NCI-H1417 treated with DMSO at 0.1 percent for 48 hours (cell line): ENCODE measurements at places on chromosomes 2 and 18.

DNA sequence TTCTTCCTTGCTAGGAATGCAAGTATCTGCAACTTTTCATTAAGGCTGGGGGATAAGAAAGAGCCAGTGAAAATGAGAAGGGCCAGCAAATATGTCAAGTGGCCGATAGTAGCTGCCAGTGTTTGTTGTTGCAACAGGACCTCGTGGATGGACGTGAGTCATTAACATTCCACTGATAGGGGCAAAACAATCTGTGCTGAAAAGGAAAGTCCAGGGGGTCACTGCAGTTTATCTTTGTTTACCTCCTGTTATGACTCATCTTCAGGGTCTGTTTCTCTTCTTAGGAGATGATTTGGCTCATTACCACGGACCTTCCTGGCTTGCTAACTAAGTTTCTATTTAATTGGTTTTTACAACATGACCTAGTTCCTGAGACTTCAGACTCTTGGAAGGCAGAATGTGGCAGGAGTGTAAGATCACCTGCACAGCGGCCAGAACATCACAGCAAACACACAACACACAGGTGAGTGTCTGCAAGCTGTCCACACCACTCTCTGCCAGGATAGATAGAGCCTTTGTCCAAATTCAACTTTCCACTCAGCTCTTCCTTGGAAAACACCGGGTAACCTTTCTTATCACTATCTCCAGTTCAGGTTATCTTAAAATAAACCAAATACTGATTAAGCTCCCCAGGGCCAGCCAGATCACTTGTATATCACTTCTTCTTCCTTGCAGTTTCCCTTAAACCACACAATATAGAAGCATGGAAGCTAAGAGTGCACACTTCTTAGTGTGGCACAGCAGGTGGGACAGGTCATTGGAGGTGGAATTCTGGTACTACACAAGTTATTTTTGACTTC, 157.5 kb upstream of the LMAN1 start:
- no peak for DNase-seq

DNA sequence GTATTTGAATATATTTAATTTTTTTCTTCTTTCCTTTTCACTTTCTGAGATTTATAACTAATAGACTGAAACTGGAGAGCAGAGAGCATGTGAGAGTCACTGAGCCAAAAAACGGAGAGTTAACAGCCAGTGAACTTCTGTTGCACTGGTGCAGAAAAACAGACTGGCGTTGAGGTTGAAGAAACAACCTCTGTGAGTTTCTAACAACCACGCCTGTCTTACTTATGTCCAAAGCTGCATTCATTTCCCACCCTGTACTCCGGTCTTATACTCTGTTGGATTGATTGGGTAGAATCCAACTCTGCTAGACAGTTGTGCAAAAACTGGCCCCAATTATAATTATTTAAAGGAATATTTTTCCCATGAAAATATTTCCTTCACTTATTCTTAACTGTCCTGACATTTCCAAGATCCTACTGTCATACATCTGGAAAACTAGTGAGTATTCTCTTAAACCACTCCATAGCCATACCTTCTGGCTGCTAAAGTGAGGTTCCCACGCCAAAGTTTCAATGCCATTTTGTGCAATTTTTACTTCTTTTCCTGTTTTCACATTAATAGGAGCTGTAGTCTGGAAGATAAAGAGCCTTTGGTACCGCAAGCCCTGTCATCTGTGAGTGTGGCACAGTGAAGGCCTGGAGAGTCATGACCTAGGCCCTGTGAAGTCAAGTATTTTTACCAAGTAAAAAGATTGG, 9.4 kb downstream of the CYP1B1 start:
- DNase-seq: no peak

GRCh38 chr18:62186499-62186773, 420 bp downstream of the PIGN start:
- no peak for DNase-seq

DNA sequence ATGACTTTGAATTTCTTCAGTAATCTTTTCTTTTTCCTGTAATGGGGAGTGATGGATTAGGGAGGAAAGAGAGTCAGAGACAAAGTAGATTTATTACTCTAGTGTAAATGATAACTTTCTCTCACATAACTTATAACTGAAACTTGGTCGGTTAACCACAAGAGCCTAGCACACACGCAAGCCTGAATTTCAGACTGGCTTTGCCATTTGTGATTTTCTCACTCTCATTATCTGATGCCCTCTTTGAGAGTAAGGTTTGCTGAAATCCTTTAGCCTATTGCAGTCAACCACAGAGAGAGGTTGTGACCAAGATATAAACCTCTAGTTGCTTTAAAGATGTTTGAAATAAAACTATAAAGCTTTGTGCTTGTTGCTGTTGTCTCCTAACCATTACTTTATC, 117.9 kb upstream of the NETO1 start:
- no peak for DNase-seq

DNA sequence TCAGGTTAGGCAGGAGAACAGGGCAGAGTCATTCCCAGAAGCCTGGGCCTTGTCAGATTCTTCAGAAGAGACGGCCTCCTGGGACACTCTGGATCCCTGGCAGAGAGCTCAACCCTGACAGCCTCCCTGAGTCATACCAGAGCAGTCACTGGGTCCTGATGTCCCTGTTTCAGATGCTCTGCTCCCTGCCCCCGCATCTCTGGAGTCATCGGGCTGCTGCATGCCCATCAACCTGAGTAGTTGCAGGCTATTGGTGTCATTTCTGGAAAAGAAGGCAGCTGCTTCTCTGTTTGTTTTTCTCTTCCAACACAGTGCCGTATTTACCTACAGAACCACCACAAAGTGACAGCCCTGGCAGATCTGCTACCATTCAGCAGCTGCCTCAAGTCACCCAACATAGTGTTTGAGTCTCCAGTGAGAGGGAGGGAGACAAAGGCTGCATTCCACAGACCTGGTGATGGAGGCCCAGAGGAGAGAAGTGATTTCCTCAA, 145.1 kb downstream of the B3GNT2 start:
- peak; percentile 33 for DNase-seq

- DNase-seq: no peak
These were observed 29.8 kb downstream of the COL6A3 start for GRCh38 chr2:237383991-237384671.

GRCh38 chr2:227826019-227826521, 12.4 kb downstream of the CCL20 start:
- DNase-seq: no peak

DNA sequence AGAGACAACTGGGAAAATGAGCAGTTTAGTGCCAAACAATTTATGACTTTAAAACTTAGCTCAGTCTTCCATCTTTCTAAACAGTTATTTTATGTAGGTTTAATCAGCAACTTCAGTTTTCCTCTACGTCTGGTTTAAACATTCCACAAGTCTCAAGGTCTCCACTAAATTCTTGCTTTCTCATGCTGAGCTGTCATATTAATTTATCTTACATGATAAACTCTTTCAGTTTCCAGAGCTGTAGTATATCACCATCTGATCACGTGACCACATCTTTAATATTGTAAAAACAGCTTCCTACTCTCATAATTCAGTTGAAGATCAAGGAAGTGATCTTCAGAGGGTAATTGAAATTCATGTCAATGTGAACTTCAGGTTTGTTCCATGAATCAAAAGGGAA, 158.6 kb downstream of the ZNF804A start:
- no peak for DNase-seq

DNA sequence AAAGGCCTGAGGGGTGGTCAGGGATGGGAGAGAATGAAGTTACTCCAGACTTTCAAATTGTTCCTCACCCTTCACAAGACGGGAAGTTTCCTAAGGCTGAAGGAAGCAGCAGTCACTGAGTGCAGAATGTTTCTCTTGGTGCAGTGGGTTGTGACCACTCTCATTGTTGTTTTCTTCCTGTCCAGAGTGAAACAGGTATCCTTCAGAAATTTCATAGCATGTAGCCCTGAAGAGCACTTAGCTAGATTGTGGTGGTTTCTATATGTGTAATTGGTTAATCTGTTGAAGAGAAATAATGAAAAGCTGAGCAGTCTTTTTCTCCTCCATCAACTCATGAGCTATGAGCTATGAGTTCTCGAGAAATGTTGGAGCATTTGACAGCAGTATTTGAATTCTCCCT, 96.8 kb downstream of the GPD2 start:
- no peak for DNase-seq

DNA sequence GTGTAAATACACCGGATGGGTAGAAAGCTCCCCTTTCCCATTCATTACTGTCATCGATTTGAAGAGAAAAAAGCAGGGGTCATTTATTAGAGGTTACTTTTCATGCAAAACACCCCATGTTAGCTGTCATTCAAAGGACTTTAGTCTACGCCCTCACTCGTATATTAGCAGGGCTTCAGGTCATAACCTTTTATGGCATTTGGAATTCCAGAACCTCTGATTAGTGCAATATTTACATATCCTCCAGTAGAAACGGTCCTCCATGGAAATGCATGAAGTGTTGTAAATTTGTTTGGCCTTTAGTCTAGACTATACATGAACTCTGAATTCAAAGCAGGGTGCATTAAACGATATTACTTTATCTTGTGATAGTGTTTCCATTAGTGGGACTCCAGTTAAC, 180.5 kb downstream of the ZNF516 start:
- no peak for DNase-seq

GRCh38 chr18:4430836-4431235, 24.3 kb downstream of the DLGAP1 start:
- DNase-seq: no peak

DNA sequence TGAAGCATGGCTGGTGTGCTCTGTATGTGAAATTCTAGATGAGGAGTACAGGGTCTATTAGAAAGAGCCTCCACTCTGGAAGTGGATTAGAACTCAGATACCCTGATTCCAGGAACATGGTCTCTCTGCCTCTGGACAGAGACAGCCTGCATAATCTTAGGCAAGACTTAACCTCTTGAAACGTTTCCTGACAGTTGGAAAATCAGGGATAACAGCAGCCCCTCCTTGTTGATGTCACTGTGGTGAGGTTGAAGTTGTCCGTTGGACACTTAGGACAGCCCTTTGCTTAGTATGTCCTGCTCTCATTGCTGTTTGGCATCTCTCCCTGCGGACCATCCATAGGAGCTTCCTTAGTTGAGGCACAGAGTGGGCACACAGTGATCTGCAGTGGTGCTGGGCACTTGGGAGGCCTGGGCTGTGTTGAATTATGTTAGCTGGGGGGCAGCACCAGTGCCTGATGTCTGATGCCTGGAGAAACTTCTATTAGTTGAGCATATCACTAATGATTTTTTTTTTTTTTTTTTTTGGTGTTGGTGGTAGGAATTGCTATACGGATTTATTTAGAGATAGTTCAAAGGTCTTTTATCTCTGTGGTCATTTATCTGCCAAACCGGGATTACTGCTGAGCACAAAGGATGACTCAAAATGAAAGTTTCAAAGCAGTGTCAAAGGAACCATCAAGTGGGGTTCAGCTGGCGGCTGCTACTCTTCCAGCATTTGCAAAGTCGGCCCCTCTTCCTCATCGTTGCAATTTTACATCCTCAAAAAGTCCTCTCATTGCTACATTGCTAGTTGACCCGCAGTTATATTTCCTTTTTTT, 28.8 kb downstream of the SETBP1 start:
- no peak for DNase-seq

DNA sequence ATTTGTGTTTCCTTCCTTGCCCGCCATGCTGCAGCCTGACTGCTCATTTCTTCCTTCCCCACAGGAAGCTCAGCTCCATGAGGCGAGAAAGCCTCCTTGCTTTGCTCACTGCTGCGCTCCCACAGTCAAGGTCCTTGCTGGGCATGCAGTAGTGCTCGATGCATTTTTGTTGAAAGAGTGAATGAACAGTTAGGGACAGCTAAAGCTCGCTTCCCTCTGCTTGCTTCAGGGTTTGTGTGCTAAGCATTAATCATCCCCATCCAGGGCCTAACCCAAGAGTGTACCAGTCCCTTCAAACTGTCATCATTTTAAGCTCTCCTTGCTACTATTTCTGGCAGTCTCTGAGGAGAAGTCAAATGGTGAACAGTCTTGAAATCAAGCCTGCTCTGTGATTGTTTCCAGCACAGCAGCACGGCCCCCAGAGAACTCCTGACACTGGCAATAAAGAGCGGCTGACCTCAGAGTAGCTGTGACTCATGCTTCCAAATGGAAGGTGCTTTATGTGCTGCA, 171.7 kb upstream of the SOX11 start:
- no peak for DNase-seq

- no peak for DNase-seq
These were observed 112.5 kb downstream of the EFEMP1 start for GRCh38 chr2:55811048-55811447.

- no peak for DNase-seq
These were observed 25.4 kb upstream of the HS6ST1 start for GRCh38 chr2:128344101-128344500.

GRCh38 chr2:33516456-33516995, 40.1 kb downstream of the RASGRP3 start:
- no peak for DNase-seq

GRCh38 chr2:100556746-100557145, 6.0 kb upstream of the PDCL3 start:
- DNase-seq: no peak

DNA sequence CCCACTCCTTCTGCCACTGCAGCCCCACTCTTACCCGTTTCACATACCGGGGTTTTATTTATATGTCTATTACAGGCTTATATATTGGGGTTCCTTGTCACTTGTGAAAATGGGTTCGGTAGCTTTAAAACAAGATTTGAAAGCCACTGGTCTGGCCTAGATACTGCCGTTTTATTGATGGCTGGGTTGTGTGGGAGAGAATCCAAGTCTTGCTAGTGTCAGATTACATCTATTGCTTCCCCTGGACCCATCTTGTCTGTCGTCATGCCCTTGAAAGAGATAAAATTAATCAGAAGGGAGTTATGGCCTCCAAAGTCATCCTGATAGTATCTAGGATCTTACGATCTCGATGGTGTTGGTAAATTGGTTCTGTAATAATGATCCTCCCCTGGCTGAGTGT, 79.4 kb downstream of the EIPR1 start:
- no peak for DNase-seq

DNA sequence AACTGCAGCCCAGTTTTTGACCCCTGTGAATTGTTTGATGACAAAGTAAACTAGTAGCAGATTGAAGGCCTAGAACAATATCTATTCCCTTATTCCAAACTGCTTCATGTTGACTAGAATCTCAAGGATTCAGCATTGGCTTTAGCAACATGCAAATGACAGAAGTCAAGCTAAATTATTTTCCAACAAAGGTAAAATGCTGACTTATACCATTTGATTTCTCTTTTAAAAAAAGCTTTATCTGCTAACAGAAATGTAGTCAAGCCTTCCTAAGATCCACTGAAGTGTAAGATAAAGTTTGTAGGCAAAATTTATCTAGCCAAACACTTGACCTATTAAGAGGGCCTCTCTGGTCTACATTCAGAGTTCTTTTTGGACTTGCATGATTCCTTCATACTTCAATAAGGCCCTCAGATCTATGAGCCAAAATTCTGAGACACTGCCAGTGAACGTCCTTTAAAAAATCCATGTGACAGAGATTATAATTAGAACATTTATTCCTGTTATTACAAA, 9.5 kb upstream of the CYBRD1 start:
- no peak for DNase-seq
